ENCODE measurements at places on chromosomes 1 and 21.
A peak's percentile ranks its signal among the peaks of the same experiment; 100 is the strongest.

GRCh38 chr1:76543495-76543894, 323.8 kb upstream of the ST6GALNAC5 start:
- DNase-seq = no peak

DNA sequence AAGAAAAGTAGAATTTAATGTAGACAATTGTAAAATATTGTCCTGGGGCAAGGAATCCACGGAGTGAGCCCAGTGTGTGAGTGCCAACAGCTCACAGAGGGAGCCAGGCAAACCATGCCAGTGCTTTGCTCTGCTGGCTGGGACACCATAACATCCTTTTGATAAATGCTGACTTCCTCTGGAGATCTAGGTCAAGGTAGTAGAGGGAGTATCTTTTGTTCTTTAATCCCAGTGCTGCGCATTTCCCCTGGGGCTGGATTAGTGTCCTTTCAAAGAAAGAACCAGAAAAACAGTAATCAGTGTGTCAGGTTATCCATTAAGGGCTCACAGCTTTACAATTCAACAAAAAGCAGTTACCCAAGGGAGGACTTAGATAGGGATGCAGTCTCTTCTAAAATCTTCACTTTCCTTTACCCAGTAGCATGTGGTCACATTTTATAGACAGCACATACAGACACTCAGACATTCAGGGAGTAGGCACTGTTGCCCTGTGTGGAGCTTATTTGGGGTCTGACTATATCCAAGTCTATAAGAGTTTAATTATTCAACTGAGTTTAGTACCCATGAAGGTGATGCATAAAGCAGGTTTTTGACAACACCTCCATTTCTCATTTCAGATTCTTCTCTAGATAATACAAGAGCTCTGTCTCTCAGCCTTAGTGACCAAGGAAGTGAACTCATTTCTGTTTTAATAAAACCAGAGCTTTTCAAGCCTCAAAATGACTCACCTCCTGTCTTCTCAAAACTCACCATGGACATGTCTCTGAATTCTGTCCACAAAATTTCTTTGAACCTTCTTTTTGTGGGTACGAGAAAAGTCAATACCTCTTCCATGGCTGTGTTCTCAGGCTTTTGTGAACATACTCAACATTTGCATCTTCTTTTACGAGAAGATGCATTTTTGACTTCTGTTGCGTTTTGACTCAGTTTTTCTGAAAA, 215.3 kb downstream of the BRINP2 start:
- DNase-seq = no peak

DNA sequence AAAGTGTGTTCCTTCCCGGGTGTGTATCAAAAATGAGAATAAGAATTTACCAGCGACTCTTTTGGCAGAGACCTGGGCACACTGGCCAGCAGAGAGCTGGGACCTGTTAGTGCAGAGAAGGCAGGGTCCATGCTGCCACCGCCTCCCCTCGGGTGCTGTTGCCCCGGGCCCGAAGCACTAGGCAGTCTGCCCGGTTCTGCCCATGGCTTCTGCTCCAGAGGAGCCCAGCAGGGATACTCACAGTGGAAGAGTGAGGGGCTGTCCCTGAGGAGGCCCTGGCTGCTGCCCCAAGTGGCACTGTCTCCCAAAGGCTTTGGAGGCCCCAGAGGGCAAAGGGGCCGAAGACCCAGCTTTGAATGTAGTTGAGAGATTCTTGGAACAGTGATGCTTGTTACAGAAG, 80.5 kb downstream of the MIS18A start:
- DNase-seq = no peak

- no peak for DNase-seq
Observed at GRCh38 chr21:45033791-45034555, 40.4 kb upstream of the ADARB1 start.

GRCh38 chr1:26094076-26094669, 17.5 kb upstream of the PDIK1L start:
- DNase-seq = no peak

- DNase-seq = no peak
Observed at GRCh38 chr1:116881879-116882520, 27.7 kb upstream of the PTGFRN start.

GRCh38 chr1:50047916-50048694, 24.4 kb upstream of the AGBL4 start:
- DNase-seq = no peak

DNA sequence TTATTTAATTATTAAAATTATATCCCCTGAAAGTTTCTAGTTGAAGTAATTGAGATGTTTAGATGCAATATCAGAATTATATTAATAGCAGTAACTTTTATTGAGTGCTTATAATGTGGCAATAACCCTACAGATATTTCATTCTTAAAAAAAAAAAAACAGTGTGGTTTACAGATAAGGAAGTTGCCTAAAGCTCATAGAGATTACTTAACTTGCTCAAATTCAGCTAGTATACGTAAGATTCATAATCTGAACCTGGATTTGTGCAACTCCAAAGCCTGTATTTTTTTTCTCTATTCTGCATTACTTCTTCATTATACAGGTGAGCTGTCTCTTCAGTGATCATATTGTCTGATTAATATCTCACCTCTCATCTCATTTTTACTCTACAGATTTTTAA, 156.0 kb upstream of the PTBP2 start:
- no peak for DNase-seq

DNA sequence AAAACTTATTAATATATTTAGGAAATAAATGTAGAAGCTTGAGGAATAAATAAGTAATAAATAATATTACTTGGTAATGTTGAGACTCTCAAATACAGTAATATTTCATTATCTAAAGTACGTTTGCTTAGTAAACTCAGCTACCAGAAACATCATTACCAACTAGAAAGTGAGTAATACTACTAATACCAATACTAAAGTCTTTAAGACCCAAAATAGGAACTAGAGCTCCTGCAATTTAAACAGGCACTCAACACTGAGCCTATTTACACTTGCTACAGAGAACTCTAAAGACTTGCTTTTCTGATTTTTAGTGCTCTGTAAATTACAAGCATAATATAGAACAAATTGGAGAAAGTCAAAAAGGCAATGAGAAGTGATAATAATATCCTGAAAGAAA, 13.5 kb upstream of the C1orf105 start:
- no peak for DNase-seq

GRCh38 chr21:17660862-17661261, 48.2 kb upstream of the BTG3 start:
- no peak for DNase-seq

GRCh38 chr1:67564193-67564592, 120.8 kb upstream of the GADD45A start:
- DNase-seq = no peak

- no peak for DNase-seq
Observed at GRCh38 chr1:170494369-170494768, 37.6 kb upstream of the GORAB start.

DNA sequence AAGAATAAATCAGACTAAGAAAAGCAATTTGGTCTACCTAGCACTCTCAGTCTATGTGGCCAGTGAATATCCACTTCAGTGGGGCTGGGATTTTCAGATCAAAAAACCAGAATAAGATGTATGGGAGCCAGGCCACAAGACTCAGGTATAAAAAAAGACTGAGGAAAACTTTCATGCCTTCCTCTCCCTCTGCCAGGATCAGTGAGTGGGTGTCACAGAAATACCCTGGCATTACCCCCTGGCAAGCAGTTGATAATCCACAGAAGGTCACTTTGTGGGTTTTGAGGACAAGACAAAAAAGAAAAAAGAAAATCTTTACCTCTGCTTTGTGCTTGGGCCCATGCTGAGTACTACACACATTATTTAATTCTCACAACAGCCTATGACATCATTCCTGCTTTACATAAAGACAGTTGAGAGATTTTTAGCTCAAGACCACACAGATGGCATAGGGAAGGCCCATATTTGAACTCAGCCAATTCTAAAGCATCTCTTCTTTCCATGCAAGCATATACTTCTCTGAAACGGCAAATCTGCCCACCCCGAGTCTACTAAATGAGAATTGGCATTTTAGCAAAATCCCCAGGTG, 57.6 kb downstream of the DESI2 start:
- no peak for DNase-seq

DNA sequence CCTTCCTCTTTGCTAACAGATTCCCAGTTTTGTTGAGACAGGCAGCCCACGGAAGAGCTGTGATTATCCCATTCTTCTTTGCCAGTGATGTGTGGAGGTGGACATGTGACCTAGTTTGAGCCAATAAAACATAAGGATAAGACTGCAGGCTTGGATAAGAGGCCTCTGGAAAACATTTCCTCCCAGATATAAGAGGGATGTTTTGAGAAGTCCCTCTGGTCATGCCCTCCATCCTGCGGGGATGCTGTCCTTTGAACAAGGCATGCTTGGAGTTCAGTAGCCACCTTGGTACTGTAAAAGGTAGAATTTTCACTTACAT, 155.7 kb downstream of the TM2D1 start:
- no peak for DNase-seq

DNA sequence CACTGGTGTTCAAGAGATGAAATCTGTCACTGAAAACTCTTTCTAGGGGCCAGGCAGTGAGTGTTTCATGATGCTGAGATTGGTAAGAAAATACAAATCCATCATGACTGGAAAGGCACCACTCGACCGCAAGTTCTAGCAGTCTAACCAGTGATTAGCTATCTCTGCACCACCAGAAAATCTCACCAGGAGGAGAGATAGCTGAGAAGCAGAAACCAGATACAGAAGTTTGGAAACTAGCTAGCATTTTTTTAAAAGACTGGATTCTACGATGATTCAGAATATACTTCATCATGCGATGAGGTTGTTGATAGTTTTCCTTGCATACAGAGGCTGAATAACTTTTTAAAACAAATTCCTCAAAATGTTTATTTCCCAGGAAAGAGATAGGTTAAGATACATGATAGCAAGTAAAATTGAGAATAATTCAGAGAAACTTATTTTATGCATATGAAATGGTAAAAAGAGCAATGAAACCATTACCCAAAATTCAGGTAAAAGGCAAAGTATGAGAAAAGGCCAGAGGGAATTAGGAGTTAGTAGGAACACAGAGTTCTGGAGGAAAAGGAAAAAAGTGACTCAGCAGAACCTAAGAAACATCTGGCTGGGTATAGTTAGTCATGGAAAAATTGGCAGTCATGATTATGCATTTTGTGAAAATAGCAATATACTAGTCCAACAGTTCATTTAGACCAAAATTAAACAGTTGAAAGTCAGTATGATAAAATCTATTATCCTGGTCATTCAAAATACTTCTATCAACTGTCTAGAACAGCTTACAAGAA, 3.3 kb upstream of the F3 start:
- DNase-seq = no peak

DNA sequence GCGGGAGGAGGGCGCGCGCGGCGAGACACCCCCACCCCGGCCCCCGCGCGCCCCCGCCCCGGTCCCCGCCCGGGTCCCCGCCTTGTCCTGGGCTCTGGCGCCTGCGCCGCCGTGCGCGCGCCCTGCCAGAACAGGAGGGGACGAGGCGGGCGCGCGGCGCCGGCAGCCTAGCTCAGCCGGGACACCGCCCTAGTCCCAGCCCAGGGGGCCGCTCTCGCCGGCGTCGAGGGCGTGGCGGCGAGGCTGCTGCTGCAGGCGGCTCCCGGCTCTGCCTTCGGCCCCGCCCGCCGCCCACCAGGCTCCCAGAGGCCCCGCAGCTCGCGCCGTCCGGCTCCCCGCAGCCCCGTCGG, at the start of gene RCAN3:
TSS of gene RCAN3 (plus strand) at position 128 of the 350 bp plus-strand sequence. CDS start 11,537 bp downstream, outside the sequence.
- DNase-seq = peak; percentile 80

DNA sequence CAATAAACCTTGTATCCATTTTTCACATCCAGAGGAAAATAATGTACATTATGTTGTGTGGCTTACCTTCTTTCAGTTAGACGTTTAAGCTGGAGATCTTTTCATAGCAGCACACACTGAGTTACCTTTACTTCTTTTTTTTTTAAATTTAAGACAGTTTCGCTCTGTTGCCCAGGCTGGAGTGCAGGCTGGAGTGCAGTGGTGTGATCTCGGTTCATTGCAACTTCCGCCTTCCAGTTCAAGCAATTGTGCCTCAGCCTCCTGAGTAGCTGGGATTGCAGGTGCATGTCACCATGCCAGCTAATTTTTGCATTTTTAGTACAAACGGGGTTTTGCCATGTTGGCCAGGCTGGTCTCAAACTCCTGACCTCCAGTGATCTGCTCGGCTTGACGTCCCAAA, 7.4 kb upstream of the CAMTA1 start:
- DNase-seq = no peak

DNA sequence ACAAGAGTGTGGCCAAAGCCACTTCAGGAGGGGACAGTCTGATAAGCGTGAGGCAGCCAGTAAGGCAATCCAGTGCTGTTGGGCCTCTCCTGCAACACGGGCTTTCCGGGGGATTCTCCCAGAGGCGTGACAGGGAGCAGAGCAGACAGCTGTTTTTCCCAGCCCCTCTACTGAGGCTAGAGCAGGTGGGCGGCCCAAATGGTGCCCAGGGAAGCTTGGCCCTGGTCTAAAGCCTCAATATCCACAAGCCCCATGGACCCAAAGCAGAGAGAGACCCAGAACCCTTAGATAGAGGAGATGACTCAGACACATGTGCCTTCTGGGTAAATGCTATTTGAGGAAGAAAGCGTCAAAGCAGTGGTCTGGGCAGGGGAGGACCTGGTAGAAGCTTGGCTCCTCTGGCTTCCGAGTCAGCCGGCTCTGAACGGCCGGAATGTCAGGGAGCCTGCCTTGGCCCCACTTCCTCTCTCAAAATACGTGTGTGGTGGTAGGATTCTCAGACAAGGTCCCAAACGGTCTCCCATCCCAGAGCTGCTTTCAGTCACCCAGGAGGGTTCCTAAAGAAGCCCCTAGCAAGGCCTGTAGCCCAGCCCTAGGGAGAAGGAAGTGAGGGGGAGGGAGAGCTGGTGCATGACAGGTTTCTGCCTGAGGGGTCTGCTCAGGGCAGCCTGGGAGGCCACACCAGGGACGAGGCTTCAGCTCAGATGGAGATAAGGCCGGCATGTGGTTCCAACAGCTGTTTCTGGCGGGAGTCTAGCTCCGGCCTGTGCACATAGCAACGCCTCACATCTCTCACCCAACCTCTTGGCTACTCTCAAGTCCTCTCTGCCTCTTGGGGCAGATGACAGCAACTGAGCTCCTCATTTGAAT, 28.8 kb downstream of the PIK3C2B start:
- no peak for DNase-seq

DNA sequence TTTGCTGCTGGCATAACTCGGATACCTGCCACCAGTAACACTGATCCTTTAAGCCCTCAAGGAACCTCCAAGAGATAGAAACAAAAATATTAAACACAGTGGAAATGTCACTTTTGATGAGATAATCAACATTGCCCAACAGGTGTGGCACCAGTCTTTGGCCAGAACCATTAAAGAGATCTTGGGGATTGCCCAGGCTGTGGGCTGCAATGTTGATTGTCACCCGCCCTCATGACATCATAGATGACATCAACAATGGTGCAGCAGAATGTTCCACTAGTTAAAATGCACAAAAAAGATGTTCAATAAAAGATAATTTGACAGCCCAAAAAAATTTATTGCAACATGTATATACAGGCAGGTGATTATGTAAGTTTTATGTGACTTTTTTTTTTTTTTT, 20.2 kb upstream of the ZMYM1 start:
- no peak for DNase-seq

DNA sequence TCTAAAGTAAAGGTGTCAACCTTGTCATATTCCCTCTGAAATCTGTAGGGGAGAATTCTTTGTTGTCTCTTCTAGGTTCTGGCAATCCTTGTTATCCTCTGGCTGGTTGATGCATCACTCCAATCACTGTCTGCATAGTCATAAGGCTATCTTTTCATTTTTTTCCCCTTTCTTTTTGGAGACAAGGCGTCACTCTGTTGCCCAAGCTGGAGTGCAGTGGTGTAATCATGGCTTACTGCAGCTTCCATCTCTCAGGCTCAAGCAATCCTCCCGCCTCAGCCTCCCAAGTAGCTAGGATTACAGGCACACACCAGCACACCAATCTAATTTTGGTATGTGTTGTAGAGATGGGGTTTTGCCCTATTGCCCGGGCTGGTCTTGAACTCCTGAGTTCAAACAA, 12.9 kb downstream of the DPYD start:
- no peak for DNase-seq
